ENCODE measurements at places on chromosomes 2 and 18.

GRCh38 chr2:222358876-222359275 is 60.1 kb upstream of the PAX3 start:
- no peak for DNase-seq

- DNase-seq = no peak
Measured at GRCh38 chr2:64421201-64421600, 32.8 kb upstream of the LGALSL start.

DNA sequence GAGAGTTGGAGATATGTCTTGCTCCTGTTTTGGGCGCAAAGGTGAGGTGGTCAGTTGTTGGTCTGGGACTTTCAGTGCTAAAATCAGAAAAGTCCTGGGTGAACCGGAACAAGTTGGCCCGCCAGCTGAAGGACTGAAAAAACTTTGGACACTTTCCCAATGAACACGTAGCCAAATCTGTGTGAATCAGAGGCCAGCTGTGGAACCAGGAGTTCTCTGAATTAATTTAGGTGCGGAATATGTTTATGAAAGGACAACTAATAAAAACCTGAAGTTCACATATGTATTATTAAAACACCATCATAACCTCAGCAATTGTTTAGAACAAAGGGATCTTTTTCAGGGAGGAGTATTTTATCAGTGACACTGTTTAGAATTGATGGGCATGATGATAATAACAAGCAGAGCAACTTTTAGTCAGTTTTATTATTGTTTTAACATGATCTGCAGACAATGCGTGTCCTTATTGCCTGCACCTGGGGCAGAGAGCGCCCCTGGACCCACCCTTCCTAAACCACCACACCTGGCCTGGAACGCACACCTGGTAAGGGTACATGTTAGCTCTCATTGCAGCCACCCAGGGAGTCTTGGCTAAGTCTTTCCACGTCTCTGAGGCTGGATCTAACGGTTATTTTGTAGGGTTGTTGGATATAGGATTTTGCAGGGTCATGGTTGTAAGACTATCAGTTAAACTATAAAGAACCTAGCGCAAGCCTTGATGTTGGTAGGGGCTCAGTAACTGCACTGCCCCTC is 9.9 kb upstream of the ODC1 start:
- DNase-seq = no peak

DNA sequence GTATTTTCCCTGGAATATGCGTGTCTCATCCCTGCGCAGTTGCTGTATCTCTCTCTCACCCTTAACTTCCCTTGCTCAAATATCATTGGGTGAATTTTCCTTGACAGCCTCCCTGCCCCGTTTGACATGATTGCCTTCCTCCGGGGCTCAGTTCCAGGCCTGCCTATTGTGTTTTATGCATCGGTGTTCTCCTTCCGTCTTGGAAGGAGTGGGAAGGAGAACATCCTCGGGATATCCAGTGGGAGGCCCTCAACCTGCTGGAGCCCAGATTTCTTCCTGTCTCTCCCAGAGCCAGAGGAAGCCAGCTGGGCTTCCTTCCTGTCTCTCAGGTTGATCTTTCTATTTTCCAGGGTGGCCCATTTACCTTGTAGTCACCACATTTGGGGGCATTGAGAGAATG is 434.7 kb upstream of the HS6ST1 start:
- DNase-seq = no peak

GRCh38 chr2:148965623-148966437 is 72.7 kb upstream of the LYPD6B start:
- DNase-seq = no peak

DNA sequence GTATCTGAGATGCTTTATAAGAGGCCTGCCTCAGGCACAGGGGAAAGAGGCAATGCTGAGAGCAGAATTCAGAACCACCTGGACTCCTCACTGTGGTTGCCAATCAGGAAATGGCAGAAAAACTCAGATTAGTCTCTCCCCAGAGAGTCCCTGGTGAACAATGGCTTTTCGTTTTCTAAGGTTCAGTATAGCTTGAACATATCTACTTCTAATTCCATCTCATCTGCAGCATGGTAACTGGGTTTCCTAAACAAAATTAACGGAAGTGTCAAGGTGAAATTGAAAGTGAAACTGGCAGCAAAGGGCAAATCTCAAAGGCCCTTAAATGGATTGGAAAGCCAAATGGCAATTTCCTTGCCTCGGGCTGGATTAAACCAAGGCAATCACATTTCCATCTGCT is 480.2 kb upstream of the ACVR2A start:
- DNase-seq = no peak

DNA sequence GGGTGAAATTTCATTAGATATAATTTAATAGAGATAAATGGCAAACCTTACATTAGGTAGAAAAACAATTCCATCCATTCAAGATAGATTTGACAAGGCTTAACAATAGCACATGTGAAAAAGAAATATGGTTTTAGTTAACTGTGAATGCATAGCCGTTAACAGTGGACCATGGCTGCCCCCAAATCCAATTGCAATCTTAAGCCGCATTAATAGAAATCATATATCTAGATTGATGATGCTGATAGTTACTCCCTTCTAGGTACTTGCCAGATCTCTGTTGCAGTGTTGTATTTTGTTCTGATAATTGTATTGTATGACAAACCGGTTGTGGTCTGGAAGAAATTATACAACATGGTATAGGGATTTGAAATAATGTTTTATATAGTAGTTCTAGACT is 139.8 kb downstream of the GPD2 start:
- no peak for DNase-seq

- no peak for DNase-seq
Measured at GRCh38 chr2:235265348-235265965, 228.4 kb upstream of the AGAP1 start.

DNA sequence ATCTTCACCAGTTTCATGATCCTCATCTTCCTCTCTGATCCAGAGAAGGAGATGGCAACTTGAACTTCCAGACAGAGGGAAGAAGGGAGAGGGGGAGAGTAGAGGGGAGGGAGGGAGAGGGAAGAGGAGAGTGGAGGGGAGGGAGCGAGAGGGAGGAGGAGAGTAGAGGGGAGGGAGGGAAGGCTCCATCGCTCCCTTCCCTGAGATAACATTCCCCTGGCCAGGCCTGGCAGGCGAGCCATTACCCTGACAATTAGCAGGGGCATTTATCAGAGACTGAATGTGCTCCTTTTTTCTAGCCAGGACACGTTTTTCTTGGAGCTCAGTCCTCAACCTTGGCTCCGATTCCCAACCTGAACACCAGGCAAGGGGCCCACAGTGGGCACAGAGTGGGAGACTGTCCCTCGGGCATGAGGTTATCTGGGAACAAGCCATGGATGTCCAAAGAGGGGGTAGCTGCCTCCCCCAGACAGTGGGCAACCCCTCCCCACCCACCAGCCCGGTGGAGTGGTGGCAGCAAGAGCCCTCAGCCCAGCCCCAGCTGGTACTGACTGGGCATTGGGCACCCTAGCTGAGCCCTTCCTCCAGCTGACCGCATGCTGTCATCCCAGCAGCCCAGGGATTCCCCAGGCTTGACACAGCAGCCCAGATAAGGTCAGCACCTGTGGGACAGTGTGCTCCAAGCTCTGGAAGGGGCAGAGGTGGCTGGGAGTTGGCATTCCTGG is 81.8 kb downstream of the TNS1 start:
- DNase-seq = no peak

GRCh38 chr18:10314066-10314465 is 140.4 kb upstream of the APCDD1 start:
- DNase-seq = no peak

DNA sequence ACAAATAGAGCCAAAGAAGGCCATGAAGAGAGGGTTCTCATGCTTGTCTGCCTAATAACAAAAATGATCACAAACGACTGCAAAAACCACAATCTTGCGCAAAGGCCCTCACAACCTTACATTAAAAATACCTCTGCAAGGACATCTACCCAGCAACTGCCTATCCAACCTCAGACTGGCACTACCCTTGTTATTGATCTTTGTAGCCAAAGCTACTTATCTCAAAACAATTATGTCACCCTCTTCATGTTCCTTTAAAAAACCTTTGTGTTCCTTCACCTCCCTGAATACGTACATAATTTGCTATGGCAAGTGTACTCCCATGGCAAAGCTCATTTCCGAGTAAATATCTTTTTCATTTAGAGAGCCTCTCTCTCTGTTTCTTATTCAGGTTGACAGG is 44.1 kb downstream of the TMEM163 start:
- DNase-seq = no peak

- DNase-seq = no peak
Measured at GRCh38 chr2:161337247-161337646, 29.0 kb downstream of the PSMD14 start.

- peak; percentile 16 for DNase-seq
Measured at GRCh38 chr18:48572402-48573126, 33.7 kb downstream of the CTIF start.

DNA sequence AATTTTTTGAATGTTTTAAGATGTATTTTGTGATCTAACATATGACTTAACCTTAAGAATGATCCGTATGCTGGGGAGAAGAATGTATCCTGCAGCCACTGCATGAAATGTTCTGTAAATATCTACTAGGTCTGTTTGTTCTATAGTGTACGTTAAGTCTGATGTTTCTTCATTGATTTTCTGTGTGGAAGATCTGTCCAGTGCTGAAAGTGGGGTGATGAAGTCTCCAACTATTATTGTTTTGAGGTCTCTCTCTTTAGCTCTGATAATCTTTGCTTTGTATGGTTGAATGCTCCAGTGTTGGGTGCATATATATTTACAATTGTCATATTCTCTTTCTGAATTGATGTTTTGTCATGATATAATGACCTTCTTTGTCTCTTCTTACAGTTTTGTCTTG is 82.5 kb upstream of the LHCGR start:
- DNase-seq = no peak

DNA sequence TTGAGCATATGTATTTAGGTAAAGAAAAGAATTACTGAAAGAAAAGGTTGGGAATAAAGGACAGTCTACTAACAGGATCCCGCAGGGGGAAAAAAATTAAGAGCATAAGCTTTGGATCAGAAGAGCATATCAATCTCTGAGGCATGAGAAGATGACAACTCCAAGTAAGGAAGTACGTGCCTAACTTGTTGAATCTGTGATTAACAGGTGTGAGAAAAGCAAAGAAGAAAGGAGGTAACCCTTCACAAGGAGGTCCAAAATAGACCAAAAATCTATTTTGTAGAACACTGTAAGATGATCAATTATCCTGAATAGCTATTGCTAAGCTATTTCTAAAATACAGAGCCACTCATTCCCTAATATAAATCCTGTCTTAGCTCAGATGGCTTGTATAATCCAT is 32.8 kb downstream of the TRIP12 start:
- no peak for DNase-seq

- peak; percentile 25 for DNase-seq
Measured at GRCh38 chr2:190637281-190637734, 11.6 kb upstream of the NAB1 start.

GRCh38 chr2:69190743-69191404 is 177.9 kb downstream of the ANTXR1 start:
- no peak for DNase-seq

- no peak for DNase-seq
Measured at GRCh38 chr18:74732380-74732779, 134.7 kb downstream of the ZNF407 start.

GRCh38 chr2:191597186-191597751 is 80.7 kb upstream of the NABP1 start:
- DNase-seq = no peak

- DNase-seq = no peak
Measured at GRCh38 chr2:210474776-210475175, 1.8 kb downstream of the LANCL1 start.

GRCh38 chr2:139529080-139529479 is 748.9 kb upstream of the NXPH2 start:
- no peak for DNase-seq

DNA sequence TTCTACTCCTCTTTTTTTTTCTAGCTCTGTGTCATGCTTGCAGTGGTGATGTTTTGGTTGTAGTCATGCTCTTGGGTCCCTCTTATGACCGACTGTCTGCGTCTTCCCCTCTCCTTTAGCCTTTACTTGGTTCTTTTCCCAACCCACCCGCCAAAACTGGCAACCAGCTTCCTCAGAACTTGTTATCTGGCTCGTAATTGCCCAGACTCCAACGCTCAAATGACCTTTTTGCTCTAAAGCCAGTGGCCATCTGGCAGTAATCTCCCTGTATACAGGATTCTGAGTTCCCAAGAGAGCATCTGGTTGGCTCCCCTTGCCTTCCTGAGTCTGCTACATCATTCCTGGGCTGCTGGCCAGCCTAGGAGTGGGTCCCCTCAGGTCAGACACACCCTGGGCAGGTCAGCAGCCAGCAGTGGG is 147.2 kb downstream of the MGAT5 start:
- peak; percentile 21 for DNase-seq

DNA sequence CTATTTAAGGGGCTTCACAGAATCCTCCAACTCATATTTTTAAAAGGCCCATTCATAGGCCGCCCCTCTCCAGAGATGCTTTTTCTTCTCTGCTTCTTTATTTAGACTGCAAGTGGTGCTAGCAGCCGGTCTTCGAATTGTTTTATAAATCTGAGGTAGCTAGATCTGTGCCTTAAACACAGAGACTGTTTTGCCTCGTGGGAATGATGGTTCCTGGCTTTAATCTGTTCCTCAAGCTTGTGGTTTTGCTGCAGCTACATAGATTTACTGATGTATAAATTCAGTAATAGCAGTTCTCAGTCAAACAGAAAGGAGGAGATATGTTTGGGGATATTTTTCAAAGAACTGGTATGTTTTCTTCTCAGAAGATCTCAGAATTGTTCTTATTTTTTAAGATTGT is 45.3 kb downstream of the TNFRSF11A start:
- no peak for DNase-seq

- DNase-seq = no peak
Measured at GRCh38 chr2:10400568-10400977, 47.6 kb downstream of the ODC1 start.

DNA sequence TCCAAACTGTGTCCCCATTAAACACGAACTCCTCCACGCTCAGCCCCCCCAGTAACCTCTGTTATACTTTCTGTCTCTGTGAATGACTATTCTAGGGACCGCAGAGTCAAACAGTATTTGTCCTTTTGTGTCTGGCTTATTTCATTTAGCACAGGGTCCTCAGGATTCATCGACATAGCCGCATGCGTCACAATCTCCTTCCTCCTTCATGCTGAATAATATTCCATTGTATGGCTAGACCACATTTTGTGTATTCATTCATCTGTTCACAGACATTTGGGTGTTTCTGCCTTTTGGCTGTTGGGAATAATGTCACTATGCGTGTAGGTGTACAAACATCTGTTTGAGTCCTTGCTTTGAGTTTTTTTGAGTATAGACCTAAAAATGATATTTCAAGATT is 80.9 kb downstream of the SH3RF3 start:
- DNase-seq = no peak

DNA sequence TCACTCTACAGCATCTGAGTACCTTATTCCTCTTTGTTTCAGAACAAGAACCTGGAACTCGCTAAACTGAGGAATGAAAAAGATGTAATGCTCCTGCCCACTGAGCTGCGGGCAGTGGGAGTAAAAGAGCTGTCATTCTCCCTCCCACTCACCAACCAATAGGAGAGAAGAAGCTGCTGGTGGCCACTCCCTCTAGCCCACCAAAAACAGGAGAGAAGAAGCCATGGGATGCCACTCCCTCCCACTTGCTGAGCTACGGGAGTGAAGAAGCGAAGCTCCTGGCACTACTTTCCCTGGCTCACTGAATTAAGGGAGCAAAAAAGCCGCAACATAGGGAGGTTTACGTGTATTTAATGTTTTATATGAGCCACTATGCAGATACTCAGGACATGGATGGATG is 53.7 kb downstream of the RIT2 start:
- no peak for DNase-seq

- DNase-seq = no peak
Measured at GRCh38 chr2:60836491-60836890, 44.9 kb upstream of the REL start.
